Activated naive CD4-positive, alpha-beta T cell treated with Interleukin-2 at 50 U/mL for 16 hours (primary cell): ENCODE measurements at places on chromosomes 2 and 18.

- no peak for DNase-seq
These were observed 44.3 kb upstream of the ZDBF2 start for GRCh38 chr2:206230060-206230762.

- DNase-seq: no peak
These were observed 20.8 kb downstream of the KIF1A start for GRCh38 chr2:240799033-240799820.

DNA sequence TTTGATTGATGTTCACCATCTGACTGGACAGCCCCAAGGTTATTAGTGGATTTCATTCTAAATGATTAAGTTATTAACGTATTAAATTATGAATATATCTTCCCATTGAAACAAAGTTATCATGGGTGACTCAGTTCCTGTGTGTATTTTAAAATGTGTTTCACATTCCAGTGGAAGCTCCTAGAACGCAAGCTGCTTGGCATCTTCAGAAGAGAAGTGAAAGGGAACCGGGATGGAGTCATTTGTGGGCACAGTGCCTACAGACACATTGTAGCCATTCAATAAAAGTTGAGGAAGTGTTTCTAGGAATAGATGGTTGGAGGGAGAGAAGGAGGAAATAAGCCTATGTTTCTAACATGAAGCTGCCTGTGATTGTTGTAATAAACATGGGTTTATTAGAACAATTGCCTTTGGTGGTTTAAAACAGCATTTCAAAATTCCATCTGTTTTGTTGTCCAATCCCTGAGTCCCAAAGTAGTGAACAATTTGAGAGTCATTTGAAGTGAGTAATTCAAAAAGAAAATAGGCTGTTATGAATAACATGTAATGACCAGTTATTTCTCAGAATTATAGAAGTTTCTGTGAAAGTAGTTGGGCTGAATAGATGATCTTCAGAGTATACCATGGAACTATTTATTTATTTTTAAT, 143.5 kb downstream of the PKP4 start:
- DNase-seq: no peak

DNA sequence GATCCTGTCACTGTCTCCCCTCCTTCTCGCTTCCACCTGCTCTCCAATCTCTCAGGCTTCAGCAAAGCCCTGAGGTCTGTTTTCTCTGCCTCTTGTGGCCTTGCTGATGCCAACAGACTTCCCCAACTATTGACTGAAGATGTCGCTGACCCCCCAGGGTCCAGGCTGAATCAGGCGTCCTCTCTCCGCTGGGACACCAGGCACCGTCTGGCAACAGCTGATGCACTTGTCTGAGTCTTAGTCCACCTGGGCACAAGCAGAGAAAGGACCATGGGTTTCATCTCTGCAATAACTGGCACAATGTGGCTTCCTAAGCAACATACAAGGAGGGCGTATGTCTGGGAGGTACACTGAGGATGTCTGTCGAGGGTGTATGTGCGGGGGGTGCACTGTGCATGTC, 248.7 kb upstream of the MYT1L start:
- DNase-seq: no peak

DNA sequence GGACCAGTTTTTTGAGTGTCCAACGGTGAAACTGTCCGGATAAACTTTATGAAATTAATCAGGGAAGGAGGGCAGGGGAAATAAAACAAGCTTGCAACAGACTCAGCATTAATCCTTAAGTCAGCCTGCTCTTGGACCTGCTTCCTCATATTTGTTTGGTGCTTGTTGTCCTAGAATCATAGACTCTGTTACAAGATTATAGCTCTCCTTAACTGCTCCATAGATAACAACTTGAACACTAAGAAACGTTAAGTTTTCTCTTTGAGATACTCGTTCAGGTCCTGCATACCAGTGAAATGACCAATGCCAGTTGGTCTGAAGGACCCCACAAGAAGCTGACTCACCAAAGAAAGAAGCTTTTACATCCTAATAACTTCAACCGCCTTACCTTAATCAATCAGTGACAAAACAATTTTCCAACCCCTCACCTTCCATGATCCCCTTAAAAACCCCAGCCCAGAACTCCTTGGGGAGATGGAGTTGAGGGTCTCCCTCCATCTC, 493.2 kb downstream of the PID1 start:
- no peak for DNase-seq

DNA sequence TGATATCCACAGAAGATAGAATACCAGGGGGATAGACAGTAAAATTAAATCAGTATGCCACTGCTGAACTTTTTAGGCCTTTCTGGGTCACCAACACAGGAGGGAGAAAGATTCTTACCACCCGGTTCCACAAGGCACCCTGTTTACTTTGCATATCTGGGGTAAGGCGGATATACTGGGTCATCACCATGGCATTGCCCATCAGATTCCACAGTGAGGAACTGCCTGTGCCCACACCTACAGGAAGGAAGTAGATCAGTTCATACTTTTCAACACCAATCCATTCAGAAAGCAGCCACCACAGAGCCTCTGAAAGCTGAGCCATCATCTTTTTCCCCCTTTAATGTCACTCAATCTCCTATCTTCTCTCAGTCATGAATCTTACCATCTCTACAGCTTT, 2.0 kb downstream of the LMAN2L start:
- DNase-seq: no peak

GRCh38 chr2:236794176-236794957, 224.7 kb downstream of the ACKR3 start:
- no peak for DNase-seq

DNA sequence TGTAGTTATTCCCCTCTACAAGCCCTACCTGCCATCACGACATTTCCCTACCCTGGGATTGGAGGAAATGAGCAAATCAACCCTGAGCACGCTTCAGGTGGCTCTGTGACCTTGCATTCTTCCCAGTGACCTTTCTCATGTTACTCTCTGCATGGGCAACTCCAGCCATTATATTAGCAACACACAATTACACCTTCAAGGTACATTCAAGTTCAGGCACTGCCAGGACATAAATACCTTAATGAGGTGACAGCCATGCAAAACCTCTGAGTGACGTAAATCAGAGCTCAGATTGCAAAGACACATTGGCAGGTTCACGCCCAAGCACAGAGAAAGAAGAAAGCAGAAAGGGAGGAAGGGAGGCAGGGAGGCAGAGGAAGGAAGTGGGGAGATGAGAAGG, 68.7 kb upstream of the ALK start:
- no peak for DNase-seq

- DNase-seq: no peak
These were observed 22.3 kb upstream of the GRP start for GRCh38 chr18:59197636-59198035.

DNA sequence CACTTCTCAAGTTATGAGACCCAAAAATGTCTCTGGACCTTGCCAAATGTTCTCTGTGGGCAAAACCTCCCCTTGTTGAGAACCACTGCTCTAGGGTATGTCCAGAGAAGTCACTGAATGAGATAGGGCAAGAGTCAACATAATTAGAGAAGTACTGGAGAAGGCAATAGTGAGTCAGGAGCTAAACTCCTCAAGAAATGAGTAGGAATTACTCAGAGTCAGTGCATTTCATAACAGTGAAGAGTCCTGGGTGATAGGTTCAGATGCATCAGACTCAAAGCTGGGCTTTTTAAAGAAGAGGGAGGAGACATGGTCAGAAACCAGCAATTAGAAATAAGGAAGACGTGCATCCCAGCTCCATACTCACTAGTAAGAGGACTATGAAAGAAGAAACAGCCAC, 38.6 kb upstream of the IHH start:
- no peak for DNase-seq

DNA sequence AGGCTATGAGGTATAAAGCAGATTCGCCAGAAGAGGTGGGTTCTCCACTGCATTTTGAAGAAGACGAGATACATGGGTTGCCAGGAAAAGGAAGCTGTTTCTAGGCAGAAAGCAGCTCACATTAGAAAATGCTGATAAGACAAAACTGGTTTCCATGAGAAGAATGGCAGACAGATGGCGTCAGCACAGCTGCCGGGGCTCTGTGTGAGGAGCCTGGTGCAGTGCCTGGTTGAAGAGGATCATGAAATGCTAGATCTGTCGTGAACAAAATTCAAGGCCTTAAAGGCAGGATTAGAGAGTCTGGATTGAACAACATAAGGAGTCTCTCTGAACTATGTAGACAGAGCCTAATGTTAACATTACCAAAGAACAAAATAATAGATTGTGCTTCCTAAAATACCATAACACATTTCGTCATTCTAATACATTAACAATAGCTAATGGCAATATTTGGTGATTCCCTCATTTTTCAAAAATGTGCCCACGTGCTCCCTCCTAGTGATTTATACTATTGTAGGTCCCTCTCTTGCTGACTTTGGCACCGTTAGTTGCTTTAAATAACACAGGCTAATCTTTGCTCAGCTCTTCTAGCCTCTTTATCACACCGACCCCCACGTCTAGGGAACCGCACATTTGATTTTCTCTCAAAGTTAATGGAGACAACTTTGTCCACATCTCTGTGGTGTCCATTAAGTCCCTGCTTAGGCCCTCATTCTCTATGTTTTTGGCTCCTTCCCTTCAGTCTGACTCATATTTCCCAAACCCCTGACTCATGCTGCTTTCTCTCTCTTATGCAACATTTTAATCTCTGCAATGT, 38.2 kb downstream of the EFEMP1 start:
- no peak for DNase-seq

- no peak for DNase-seq
These were observed 9.4 kb downstream of the CABLES1 start for GRCh38 chr18:23144640-23145039.

DNA sequence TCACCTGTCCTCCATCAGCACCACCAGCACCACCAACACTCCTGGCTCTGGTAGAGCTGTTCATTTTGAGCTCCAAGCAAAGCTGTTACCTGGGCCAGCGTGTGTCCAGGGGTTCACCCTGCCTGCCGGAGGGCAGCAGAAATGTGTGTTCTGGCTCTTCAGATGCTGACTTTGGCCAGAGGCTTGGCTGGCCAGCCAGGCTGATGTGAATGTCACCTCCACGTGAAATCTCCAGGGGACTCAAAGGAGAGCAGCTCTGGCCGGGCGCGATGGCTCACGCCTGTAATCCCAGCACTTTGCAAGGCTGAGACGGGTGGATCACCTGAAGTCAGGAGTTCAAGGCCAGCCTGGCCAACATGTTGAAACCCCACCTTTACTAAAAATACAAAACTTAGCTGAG, 33.5 kb downstream of the CIB4 start:
- no peak for DNase-seq

DNA sequence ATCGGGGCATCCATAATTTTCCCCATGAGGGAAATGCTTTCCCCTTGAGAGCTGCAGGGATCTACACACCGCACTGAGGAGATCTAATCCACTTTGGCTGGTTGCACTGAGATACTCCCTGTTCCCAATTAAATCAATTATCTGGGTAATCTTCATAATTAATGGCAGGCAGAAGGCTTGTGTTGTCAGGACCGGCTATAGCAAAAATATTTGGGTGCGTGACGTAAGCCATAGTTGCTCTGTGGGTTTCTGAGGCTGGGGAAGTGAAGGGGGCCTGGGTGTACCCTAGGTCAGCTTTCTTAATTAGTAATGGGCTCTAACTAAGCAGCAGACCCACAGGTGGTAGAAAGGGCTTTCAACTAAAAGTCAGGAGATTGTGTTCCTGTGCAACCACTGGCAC, 62.8 kb upstream of the UPP2 start:
- DNase-seq: no peak

- no peak for DNase-seq
These were observed 700 bp downstream of the TOGARAM2 start for GRCh38 chr2:28981620-28982376.

GRCh38 chr2:240742602-240743095, 51.0 kb downstream of the AQP12A start:
- no peak for DNase-seq

DNA sequence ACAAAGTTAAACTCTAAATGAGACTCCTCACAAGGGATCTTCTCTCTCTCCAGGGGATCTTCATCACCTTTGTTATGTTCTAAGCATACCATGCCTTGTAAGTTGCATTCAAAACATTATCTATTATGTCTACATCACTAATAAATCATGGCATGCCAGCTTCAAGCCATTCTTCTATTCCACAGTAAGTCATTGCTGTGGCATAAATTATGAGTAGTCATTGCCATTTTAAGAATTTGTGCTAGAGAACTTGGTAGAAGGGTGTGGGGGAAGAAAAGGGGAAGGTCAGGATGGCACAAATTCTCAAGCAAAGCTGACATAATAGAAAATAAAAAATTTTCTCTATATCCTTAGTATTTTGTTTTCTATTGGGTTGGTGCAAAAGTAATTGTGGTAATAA, 33.5 kb downstream of the BARD1 start:
- no peak for DNase-seq

DNA sequence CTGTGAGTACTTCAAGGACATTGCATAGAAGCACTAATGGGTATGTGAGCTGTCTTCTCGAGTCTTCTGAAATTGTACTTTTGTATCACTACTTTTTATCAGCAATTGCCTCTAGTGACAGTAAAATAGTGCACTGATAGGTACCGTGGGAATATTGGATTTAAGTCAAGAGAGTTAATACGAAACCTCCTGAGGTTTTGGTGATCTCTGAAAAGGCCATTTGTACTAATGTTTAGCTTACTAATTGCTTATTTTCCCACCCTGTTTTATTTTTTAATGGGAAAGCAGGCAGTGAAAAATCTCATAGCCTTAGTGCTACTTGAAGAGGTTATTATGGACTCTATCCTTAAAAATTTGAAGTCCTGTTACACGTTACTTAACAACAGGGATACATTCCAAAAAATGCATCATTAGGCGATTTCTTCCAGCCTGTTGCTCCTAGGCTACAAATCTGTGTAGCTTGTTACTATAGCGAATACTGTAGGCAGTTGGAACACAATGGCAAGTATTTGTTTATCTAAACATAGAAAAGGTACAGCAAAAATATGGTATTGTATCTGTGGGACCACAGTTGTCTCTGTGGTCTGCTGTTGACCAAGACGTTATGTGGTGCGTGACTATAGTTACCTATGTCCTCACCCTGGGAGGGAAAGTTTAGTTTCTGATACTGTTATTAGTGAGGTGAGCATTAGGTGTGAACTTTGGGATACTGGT, 65.9 kb downstream of the CAB39 start:
- no peak for DNase-seq

DNA sequence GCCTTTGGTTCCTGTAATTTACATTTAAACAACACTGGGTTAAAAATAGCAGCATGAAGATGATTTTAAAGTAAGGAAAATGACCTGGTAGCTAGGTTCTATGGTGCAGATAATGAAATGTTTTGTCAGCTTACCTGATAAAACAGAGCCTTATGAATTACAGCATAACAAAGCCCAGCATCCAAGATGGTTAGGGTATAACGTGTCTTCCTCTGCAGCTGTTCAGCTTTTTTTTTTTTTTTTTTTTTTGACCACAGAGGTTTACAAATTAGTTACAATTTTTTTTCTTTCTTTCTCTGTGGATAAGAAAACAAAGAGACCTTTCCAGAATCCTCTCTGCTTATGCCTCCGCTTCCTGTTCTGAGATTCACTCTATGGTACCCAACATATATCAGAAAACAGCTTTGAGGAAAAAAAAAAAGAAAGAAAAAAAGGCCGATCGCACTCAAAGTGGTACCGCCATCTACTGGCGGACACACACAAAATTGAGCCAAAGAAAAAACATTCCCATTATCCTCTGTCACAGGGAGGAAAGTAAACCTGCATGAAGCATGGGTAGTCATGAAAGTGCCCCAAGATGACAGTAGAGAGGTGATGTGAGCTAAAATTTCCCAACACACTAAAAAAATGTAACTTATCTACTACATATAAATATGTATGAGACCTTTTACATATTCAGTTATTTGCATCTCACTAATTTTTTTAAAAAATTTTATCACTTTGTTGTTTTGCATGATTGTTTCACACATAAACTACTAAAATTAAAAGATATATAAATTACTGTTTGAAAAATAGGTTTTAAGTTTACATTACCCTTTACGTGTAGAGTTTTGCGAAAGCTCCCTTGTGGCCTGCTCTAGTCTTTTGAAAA, at the start of gene SCN3A:
Gene SCN3A (minus strand): TSS at position 362 of the 871 bp plus-strand sequence. CDS start 27,656 bp downstream, outside the sequence.
- DNase-seq: no peak
